Islet precursor cell (in vitro differentiated cells): ENCODE measurements at places on chromosomes 7 and 10.
A peak's percentile ranks its signal among the peaks of the same experiment; 100 is the strongest.

GRCh38 chr10:121087129-121087528, 236.0 kb downstream of the WDR11 start:
- no peak for DNase-seq

- no peak for DNase-seq
These were observed 44.7 kb downstream of the MYO3A start for GRCh38 chr10:25978771-25979170.

- no peak for DNase-seq
These were observed 25.8 kb upstream of the ZRANB1 start for GRCh38 chr10:124916098-124916584.

DNA sequence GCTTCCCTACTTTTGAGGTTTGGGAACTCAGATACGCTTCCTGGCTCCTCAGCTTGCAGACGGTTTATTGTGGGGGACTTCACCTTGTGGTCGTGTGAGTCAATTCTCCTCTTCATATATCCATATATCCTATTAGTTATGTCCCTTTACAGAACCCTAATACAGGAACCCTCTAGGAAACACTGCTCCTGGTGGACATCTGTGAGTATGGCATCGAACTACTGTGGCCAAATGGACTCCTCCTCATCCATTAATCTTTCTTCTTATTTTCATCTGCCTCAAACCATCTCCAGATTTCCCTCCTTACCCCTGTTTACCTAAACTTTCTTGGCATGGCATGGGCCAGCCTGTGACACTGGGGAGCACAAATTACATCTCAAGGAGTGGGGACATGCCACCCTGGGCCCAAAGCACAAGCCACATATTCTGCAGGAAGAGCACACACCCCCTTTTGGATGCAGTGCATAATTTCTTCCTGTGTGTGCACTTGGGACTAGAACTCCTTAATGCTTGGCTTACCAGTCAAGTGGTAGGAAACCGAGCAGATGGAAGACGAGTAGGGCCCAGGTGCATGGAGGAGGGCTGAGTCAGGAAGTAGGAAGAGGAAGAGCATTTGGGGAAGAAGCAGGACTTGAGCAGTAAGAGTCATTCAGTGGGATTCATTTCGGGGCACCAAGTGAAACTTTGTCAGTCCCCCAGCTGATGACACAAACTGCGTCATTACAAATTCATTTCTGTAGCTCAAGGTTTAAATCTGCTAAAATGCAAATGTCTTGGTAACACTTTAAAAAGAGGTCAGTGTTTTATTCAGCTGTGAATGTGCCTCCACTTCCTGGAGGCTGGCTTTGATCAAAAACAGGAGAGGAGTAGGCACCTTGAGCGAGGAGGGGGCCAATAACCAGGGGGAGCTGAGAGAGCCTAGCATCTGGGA, 80.8 kb upstream of the PLXNA4 start:
- peak; percentile 23 for DNase-seq

DNA sequence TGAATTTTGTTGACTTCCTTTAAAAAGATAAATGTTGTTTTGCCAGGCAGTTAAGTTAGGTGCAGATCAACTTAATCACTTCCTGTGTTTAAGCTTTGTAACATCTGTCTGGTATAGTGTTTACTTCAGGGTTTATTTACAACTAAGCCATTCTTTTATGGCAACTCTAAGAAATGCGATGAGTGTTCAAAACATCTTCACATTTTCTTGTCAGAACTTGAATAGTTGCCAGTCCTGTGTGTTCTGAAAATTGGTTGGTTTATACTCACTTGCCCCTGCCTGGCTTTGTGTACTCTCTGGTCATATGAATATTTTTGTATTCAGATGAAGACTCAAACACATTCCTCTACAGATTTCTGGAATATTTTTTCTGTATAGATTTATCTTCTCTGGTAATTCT, 327.2 kb downstream of the MDFIC start:
- DNase-seq: no peak

DNA sequence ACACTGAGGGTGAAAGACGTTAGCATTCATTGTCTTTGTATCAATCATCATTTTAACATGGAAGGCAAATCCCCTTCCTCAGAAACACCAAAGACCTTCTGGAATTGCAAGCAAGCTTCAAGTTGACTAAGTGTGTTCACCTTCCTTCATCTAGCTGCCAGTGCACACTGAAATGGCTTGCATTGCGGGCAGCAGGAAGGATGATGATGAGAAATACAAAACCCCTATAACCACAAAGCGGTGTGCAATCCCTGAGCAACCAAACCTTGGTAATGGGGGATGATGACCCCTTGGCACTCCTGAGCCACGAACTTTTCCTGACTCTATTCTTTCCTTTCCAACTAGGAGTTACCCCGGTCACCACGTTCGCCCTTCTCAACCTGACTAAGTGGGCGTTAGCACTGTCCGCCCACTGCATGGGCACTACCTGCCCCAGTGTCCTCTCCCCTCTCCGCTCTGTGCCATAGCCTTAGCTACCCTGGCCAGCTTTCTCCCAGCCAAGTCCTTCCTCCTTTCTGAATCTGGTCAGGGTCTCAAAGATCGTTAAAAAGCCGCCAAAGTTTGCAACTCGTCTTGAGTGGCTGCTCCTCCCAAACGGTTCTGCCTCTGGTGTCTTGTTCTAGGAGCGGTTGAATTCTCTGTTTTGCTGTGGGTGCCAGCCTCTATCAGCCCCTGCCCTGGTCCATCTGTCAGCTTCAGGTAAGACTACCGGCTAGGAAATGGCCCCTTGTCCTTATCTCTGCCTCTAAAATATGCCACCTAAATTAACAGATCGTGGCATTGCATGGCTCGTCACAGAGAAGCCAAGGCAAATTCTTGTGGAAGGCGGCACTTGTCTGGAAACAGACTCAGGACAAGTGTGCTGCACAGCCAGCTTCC, 586 bp upstream of the AOC1 start:
- peak; percentile 44 for DNase-seq

GRCh38 chr10:72932259-72933015, 22.2 kb downstream of the PLA2G12B start:
- DNase-seq: no peak

DNA sequence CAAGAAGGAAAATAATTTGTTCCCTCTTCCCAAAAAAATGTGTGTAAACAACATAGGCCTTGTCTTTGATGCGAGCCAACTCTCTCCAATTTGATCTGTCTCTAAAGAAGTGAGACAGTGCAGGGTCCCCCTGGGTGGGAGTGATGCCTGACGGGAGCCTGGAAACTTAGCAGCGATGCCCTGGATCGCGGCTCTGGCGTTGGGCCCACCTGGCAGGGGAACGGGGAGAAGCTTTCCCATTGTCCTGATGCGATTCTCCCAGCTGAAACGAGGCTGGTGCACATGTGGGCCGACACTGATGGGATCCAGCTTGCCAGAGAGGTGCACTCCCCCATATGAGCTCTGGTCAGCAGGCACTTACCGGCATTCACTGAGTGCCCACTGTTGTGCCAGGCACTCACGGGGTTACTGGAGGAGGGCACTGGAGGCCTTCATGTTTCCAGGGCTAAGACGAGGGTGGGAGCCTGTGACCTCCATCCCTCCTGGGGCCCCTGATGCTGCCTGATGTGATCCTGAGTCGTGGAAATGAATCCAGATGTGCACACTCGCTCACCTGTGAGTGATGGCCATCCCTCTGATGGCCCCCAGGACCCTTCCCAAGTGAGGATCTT, 132.8 kb downstream of the PTPN20 start:
- DNase-seq: no peak

GRCh38 chr7:151756076-151756731, 120.7 kb downstream of the PRKAG2 start:
- no peak for DNase-seq

GRCh38 chr10:117790621-117791020, 248.1 kb downstream of the EMX2 start:
- no peak for DNase-seq

DNA sequence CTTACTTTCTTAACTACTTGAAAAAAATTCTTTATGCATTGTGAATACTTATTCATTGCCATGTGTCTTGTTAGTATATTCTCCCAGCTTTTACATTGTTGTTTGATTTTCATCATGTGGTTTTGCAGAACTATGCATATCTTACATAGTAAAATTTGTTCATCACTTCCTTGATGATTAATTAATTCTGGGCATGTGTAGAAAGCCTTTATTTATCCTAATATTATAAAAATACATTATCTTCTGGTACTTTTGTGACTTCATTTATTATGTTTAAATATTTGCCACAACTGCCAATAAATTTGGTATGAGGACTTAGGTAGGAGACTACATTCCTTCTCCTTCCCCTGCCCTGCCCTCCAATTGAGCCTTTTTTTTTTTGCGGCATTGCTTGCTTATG, 166.0 kb upstream of the ZNF32 start:
- DNase-seq: no peak

DNA sequence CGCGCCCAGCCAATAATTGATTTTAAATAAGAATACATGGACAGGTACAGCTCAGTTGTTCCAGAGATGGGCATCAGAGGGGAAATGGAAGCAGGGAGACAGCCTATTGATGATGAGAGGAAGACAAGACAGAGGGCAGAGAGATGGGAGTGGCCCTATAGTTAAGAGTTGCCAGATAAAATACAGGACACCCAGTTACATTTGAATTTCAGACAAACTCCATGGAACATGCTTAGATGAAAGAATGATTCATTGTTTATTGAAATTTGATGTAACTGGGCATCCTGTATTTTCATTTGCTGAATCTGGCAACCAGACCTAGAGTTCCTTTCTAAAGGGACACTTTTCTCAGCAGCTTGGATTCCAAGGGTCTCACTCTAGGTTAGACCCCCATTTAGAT, 341.1 kb downstream of the FRMD4A start:
- no peak for DNase-seq

DNA sequence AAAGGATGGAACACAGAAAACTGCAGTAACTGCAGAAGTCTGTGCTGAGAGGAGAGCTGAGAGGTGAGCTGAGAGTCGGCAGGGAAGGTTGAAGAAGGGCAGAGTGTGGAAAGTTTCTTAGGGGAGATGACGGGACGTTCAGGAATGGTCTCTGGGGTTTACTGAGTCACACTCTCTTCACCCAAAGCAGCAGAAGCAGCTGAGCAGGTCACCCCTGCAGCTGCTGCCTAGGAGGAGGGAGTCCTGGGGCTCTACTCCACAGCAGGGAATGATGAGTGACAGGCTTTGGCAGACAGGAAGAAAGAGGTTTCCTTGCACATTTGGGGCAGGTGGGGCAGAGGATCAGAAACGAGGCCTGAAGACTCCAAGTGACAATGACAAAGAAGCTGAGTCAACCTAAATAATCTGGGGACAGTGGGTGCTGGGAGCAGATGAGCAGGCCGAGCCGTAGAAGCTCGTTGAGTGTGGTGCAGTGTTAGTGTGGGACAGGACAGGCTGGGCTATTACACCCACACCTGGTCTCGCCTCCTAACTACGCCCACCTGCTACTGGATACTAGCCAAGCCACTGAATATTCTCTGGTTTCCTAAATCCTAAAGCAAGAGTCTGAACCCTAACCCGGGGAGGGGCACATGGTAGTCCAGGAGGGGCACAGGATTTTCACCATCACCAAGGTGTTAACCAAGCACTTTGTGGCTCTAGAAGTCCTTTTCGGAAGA, 24.9 kb downstream of the BEND7 start:
- DNase-seq: no peak

DNA sequence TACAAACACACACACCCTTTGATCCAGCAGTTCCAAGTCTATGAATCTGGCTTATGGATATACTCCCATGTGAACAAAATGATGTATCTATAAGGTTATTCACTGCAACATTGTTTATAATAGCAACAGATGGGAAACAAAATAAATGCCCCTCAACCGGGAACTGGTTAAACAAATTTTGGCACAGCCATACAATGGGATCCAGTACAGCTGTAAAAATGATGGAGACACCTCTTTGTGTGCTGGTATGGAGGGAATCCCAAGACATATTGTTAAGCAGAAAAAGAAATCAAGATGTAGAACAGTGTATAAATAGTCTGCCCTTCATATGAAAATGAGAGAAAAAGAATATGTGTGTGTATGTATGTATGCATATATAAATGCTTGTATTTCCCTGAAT, 155.5 kb downstream of the SNX10 start:
- no peak for DNase-seq

DNA sequence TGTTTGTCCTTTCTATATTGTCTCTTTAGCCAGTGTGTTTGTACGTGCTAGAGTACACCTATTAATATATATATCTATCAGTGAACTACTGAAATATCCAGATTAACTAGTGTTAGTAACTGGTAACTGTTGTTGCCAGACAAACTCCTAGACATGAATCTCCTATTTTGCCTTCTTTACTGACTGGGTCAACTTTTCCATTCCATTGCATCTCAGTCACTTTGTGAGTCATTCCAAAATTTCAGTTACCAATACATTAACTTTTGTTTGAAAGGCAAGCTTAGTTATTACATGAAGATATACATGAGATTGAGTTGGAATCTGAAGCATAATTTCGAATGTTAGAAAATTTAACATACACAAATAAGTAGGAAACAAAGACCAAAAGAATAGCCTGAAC, 51.4 kb downstream of the BTAF1 start:
- no peak for DNase-seq

DNA sequence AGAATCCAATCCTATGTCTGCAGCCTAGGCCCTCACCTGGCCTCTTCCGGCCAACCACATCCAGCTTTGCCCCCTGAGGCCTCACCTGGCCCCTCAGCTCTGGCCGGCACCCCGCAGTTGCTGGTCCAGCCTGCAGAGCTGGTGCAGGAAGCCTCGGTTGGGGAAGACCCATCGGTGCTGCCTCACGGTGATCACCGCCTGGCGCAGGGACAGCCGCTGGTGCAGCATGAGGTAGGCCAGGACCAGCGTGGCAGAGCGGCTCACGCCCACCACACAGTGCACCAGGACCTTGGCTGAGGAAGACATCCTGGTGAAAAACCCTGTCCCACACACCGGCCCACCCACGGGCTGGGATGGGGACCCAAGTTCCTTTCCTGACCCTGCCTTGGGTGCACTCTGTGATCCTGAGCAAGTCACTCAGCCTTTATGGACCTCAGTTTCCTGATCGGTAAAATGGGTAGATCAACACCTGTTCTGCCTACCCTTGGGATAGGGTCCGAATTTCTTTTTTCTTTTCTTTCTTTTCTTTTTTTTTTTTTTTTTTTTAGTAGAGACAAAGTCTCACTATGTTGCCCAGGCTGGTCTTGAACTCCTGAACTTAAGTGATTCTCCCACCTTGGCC, 5.8 kb upstream of the SAMD8 start:
- DNase-seq: no peak

DNA sequence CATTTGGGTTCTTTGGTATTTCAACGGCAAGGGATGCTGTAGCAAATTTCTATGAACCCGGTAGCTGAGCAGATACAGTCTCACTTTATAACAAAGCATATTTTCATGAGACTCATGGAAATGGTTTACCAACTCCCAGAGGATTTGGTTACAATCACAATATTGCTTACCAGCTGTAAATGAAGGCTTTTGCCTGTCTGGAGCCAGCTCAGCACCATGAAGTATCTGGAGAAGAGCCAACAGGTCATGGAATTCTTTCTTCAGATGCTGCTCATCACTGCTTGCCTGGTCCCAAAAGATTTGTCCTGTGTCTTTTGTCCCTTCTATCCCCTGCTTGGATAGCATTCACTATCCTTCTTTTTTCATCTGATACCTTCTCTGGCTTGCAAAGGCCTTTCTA, 316.9 kb upstream of the PHYHIPL start:
- no peak for DNase-seq

- no peak for DNase-seq
These were observed 211.2 kb upstream of the CSTF2T start for GRCh38 chr10:51910596-51910995.
